ENCODE measurements at places on chromosomes 11 and 22. TPM values are rescaled to one million over a fixed set of nuclear protein-coding genes. Genes with fewer than 3 reads are reported as not detected.
A peak's percentile ranks its signal among the peaks of the same experiment; 100 is the strongest.

The P2RX6 gene
- total RNA-seq: 0.42 TPM

The HRAS gene
- total RNA-seq: 53.8 TPM

The TMPRSS4 gene
- 0.12 TPM for total RNA-seq

The TBX1 gene
- total RNA-seq: 1.1 TPM

The VEGFB gene
- 53.4 TPM for total RNA-seq

The KCNJ1 gene
- total RNA-seq: not detected

The LSP1 gene
- 574 TPM for total RNA-seq

The PATE4 gene
- total RNA-seq: not detected

The ANO1 gene
- total RNA-seq: not detected

The GAB2 gene
- total RNA-seq: 23.8 TPM

The FGF3 gene
- not detected for total RNA-seq

DNA sequence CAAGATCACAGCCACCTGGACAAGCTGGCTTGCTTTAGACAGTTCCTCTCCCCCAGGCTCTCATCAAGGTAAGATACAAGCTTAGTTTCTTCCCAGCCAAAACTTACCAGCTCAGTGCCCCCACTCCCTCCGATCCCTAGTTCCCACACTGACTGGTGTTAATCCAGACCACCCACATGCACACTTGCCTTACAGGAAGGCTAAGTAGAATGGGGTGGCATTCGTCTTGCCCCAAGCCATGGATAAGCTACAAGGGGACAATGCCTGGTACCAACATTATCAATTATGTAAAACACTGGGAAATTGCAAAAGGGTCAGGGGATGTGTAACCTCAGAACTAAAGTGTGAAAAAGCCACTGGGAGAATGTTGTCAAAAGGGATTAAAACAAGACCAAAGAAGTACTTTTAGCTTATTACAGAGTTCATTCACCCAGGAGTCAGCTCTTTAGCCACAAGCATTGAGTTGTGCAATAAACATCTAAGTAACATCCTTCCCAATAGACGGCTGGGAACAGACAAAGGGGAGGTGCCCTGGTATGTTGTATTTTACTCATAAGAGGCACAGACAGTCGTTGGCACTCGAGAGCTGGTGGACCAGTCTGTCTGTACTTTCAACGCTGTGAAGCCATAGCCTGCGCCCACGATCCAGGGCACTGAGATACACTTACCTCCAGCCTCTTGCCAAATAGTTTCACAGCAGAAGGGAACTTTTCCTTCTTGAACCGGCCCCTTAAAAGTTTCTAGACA is 1.1 kb downstream of the DHCR7 start:
- H3K27ac ChIP-seq: peak overlapping the region; percentile 68
- H3K36me3 ChIP-seq: peaks cover 39% of the 10 kb centered on the region
- peak overlapping the region; percentile 97 for H3K4me3 ChIP-seq
- no peaks in the 10 kb centered on the region for H3K27me3 ChIP-seq

DNA sequence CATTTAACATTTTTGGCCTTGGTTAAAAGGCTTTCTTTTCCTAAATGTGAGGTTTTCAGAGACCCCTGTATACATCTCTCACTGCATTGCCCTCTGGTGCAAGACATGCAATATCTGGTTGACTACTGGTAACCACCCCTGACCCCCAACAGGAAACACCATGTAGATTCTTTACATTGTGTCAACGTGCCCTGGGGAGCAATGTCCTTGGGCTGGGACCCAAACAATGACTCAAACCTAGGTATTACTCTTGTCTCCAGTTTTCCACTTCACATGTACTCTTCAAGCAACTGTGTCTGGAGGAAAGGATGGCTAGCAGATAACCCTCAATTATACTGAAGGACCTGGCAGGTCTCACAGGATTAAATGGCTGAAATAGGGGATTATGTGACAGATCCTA is 1.1 kb upstream of the GPR83 start:
- DNase-seq: no peak
- no peak overlapping the region for H3K4me3 ChIP-seq
- peaks cover 43% of the 10 kb centered on the region for H3K27me3 ChIP-seq
- peaks cover 6% of the 10 kb centered on the region for H3K4me1 ChIP-seq
- no peak overlapping the region for H3K27ac ChIP-seq

DNA sequence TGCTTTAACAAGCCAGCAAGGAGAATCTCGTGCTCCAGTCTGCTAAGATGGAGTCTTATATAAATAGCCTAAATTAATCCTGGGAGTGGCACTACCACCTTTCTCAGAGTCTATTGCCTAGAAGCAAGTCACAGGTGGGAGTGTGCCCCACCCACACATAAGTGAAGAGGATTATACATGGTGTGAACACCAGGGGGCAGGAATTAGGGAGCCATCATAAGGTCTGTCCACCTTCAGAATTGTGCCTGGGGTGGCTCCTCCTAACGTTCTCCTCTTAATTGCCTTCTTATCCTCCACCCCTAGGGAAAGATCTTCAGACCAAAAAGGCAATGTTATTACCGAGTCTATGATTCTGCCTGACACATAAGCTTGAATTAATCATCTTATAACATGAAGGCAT is 276.8 kb upstream of the SESN3 start:
- H3K36me3 ChIP-seq: no peaks in the 10 kb centered on the region
- no peak for DNase-seq
- H3K27ac ChIP-seq: no peak overlapping the region
- H3K4me3 ChIP-seq: no peak overlapping the region

- DNase-seq: no peak
- peaks cover 8% of the 10 kb centered on the region for H3K4me1 ChIP-seq
- H3K27ac ChIP-seq: no peak overlapping the region
Observed at GRCh38 chr11:73095613-73096012, 46.5 kb downstream of the FCHSD2 start.

DNA sequence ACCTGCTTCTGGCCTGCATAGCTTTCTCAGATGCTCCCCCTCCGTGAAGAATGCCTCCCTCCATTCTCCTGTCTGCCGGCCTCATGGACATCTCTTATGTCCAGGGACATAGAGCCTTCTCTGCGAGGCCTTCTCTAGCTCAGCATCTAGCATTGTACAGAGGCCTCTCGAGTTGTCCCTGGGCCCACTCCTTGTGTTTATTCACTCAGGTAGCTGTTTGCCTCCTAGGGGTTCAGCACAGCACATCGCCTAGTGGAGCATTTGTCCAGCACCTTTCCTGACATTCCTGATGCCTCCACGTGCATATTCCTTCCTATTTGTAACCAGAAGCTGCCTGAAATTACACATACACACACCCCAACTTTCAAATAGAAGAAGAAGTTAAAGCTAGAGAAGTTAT is 101.3 kb downstream of the TBC1D22A start:
- no peak overlapping the region for H3K27ac ChIP-seq
- DNase-seq: no peak
- H3K4me1 ChIP-seq: no peaks in the 10 kb centered on the region
- H3K36me3 ChIP-seq: peaks cover 26% of the 10 kb centered on the region
- no peaks in the 10 kb centered on the region for H3K27me3 ChIP-seq
- H3K4me3 ChIP-seq: no peak overlapping the region

- no peaks in the 10 kb centered on the region for H3K36me3 ChIP-seq
- no peak overlapping the region for H3K27ac ChIP-seq
- no peaks in the 10 kb centered on the region for H3K27me3 ChIP-seq
- no peaks in the 10 kb centered on the region for H3K4me1 ChIP-seq
- no peak for DNase-seq
- H3K4me3 ChIP-seq: no peak overlapping the region
Observed at GRCh38 chr11:22177186-22177585, 15.7 kb upstream of the ANO5 start.

- H3K27me3 ChIP-seq: peaks cover 6% of the 10 kb centered on the region
- no peak overlapping the region for H3K4me3 ChIP-seq
- no peak overlapping the region for H3K27ac ChIP-seq
- DNase-seq: no peak
- H3K36me3 ChIP-seq: no peaks in the 10 kb centered on the region
Observed at GRCh38 chr22:45957826-45958225, 19.1 kb downstream of the WNT7B start.

- H3K4me1 ChIP-seq: no peaks in the 10 kb centered on the region
- H3K36me3 ChIP-seq: no peaks in the 10 kb centered on the region
- H3K27ac ChIP-seq: no peak overlapping the region
- DNase-seq: no peak
Observed at GRCh38 chr11:9629064-9629463, 34.8 kb upstream of the SWAP70 start.

DNA sequence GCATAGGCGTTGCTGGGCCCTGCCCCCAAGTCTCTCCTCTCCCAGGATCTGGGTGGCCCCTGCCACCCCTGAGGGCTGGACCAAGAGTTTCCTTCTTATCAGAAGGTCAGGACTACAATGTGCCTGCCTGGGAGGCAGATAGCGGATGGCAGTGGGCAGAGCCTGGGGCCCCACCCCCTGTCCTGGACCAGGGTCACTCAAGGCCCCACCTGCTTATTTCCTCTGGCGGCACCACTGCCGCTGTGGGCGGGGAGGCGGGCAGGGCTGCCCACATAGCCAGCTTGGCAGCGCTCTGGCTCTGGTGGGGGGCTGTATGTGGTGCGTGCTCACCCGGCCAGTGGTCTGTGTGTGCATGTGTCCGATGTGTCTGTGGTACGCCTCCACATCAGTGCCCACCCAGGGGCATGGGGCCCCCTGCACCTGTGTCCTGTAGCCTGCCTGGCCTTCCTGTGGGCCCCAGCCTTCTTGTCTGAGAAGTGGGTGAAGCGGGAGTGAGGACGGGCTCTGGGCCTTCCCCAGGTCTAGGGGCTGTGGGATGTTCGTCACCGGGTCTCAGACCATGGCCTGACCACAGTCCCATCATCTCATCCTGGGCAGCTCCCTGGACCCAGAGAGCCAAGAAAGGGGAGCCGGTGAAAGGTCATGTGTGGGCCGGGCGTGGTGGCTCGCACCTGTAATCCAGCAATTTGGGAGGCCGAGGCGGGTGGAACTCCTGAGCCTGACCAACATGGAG is 3.0 kb downstream of the GAS2L1 start:
- peaks cover 35% of the 10 kb centered on the region for H3K27me3 ChIP-seq
- no peak for DNase-seq
- H3K4me1 ChIP-seq: peaks cover 56% of the 10 kb centered on the region
- H3K36me3 ChIP-seq: no peaks in the 10 kb centered on the region

DNA sequence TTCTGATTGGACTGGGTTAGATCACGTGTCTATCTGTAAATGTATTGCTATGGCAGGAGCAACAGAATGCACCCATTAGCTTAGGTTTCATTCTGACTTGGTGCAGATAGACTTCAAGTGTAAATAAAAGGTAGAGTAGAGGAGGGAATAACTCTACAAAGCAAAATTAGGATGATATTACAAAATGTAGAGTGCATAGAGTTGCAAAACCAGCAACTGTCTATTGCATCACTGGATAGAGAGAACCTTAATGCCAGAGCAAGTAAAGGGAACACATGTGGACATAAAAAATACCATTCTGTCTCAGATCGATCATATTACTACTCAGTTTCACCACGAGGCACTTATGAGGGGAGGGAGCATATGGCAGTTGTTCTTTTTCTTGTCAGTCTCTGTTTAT is 22.0 kb upstream of the CAT start:
- no peak overlapping the region for H3K27ac ChIP-seq
- peaks cover 3% of the 10 kb centered on the region for H3K36me3 ChIP-seq
- H3K4me3 ChIP-seq: no peak overlapping the region
- no peaks in the 10 kb centered on the region for H3K4me1 ChIP-seq

DNA sequence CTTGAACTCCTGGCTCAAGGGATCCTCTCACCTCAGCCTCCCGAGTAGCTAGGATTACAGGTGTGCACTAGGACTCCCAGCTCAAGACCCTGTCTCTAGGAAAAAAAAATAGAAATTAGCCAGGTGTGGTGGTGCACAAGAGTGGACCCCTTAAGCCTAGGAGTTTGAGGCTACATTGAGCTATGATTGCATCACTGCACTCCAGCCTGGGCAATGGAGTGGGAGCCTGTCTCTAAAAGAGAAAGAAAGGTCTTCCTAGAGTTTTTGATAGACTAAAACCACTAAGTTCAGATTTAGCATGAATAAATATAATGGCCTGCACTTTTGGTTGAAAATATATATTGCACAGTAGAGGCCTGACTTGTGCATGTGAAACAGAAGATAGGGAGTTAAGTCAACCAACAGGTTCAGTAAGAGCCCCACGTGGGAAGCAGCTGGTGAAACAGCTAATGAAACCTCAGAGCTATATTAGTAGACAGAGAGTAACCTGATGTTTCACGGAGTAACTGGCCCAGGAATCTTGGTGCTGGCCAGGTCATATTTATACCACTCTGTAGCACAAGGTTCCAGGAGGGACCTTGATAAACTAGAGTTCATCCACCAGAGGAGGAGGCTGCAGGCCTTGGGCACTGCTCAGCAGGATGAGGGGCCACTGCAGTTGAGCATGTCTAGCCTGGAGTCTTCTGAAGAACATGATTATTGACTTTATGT is 4.6 kb upstream of the MICAL3 start:
- H3K4me1 ChIP-seq: peaks cover 10% of the 10 kb centered on the region
- no peak overlapping the region for H3K27ac ChIP-seq
- no peaks in the 10 kb centered on the region for H3K36me3 ChIP-seq
- DNase-seq: no peak

GRCh38 chr11:63858628-63859550 is 20.0 kb downstream of the MARK2 start:
- H3K4me3 ChIP-seq: no peak overlapping the region
- H3K27me3 ChIP-seq: no peaks in the 10 kb centered on the region
- H3K27ac ChIP-seq: no peak overlapping the region
- DNase-seq: no peak
- peaks cover 33% of the 10 kb centered on the region for H3K36me3 ChIP-seq

DNA sequence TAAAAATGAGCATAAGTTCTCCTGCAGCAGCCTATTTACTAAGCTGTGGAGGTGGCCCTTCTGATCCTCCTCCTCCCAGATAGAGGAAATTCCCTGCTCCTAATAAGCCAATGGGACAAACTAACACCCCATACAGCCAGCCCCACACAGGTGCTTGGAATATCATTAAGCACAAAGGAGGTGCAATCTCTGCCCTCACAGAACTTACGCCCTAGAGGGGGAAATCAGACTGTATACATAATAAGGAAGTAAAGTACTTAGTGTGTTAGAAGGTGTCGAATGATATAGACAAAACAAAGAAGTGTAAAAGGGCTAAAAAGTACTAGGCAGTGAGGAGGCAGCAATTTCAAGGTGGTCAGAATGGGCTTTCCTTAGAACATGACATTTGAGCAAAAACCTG is 5.8 kb downstream of the MS4A12 start:
- H3K27ac ChIP-seq: no peak overlapping the region
- H3K4me1 ChIP-seq: no peaks in the 10 kb centered on the region
- H3K36me3 ChIP-seq: no peaks in the 10 kb centered on the region
- H3K4me3 ChIP-seq: no peak overlapping the region
- no peak for DNase-seq

- no peak for DNase-seq
- H3K27me3 ChIP-seq: peaks cover 1% of the 10 kb centered on the region
- H3K4me1 ChIP-seq: peaks cover 2% of the 10 kb centered on the region
- H3K27ac ChIP-seq: no peak overlapping the region
- H3K4me3 ChIP-seq: no peak overlapping the region
- H3K36me3 ChIP-seq: no peaks in the 10 kb centered on the region
Observed at GRCh38 chr11:75721852-75722668, 4.4 kb downstream of the MOGAT2 start.

- H3K4me3 ChIP-seq: no peak overlapping the region
- DNase-seq: no peak
- H3K4me1 ChIP-seq: peaks cover 14% of the 10 kb centered on the region
Observed at GRCh38 chr11:73989156-73989555, 6.5 kb upstream of the UCP2 start.

GRCh38 chr11:66119348-66120133 is 49.5 kb downstream of the PACS1 start:
- no peak overlapping the region for H3K4me3 ChIP-seq
- DNase-seq: no peak
- no peak overlapping the region for H3K27ac ChIP-seq
- H3K4me1 ChIP-seq: peaks cover 62% of the 10 kb centered on the region
- H3K36me3 ChIP-seq: peaks cover 3% of the 10 kb centered on the region

Measured in activated CD8-positive, alpha-beta memory T cell treated with anti-CD3 and anti-CD28 coated beads, Interleukin-2, amount 10 ng/mL, durations not matched to agents 7 days and 5 days (primary cell).